ENCODE measurements at places on chromosomes 12 and 14. TPM values are rescaled to one million over a fixed set of nuclear protein-coding genes. Genes with fewer than 3 reads are reported as not detected.

DNA sequence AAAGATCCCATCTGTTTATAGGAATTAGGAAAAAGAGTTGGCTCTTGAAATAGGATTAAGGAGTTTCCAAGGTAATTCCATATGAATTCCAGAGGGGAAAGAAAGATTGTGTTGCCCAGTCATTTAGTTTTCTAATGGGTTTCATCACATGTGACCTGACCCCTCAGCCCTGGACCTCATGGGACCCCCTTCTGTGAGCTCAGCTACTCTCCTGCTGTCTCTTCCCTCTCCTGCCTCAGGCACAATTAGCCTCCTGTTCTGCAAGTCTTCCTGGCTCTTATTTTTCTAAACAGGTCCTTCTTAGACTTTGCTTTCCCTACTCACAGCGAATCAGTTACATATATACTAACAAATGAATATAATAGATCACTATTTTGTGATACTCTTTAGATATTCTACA is 237.7 kb downstream of the TRHDE start:
- no peak for DNase-seq

- DNase-seq, result peak; percentile 33
Measured at GRCh38 chr12:119786539-119786938, 90.6 kb downstream of the CIT start.

DNA sequence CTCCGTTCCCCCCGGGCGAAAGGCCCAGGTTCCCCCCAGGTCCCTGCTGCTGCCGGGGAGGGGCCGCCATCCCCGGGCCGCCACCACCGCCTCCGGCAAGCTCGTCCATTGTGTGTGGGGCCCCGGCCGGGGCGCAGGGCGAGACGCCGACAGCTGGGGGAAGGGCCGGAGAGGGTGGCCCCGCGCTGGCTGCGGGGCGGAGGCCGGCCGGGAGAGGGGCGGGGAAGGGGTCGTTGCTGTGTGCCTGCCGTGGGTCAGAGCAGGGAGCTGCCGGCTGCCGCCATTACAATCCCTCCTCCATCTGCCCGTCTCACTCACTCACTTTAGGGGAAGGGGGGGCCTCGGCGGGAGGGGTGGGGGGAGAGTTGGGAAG is at the start of gene STRN3:
Gene STRN3 (minus strand): TSS at position 303 of the 373 bp plus-strand sequence. CDS start 194 bp downstream, at position 109.
- DNase-seq, result no peak

FBXO33 gene
- total RNA-seq, result 4.4 TPM

DNA sequence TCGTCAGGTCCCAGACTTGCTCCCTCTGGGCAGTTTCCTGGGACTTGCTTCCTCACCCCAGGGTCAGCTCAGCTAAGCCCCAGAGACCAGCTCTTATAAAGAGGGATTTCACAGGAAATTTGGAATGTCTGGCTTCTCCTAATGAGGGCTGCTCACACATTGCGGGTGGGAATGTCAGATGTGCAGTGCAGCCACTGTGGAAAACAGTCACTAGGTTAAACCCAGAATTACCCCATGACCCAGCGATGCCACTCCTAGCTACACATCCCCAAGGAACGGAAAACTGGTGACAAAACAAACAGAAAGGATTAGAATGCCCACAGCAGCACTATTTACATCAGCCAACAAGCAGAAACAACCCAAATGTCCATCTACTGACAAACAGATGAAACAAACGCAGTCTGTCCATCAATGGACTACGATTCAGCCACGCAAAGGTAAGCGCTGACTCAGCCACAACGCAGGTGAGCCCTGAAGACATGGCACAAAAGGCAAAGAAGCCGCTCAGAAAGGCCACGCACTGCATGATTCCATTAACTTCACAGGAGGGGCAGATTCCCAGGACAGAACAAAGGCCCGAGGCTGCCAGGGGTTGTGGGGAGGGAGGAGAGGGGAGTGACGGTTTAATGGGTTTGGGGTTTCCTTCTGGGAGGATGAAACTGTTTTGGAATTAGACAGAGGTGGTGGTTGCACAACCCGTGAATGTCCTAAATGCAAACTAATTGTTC is 63.0 kb downstream of the NCOR2 start:
- DNase-seq, result no peak

DNA sequence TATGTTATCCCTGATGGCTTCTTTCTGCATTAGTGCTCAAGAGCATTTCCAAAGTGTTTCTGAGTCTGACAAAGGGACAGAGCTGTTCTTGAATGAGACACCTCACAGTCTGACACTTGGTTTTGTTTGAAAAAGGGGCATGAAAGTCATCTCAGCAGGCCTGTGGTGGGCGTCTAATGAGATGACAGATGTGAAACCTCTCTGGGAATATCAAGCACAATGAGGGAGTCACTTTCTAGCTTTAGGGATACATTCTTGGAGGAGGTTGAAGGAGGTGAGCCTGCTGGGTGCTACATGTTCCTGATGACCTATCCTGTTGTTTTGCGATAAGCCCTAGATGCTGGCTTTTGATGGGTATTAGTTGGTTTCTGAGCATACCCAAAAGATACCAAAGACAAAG is 290.5 kb downstream of the NUAK1 start:
- no peak for DNase-seq

KRT72 gene
- total RNA-seq, result not detected

- DNase-seq, result no peak
Measured at GRCh38 chr14:54791001-54791400, 111.6 kb downstream of the GCH1 start.

- no peak for DNase-seq
Measured at GRCh38 chr12:112331886-112332285, 50.3 kb downstream of the HECTD4 start.

UNG gene
- 25.9 TPM for total RNA-seq

- no peak for DNase-seq
Measured at GRCh38 chr12:75641031-75641780, 129.8 kb upstream of the KRR1 start.

DNA sequence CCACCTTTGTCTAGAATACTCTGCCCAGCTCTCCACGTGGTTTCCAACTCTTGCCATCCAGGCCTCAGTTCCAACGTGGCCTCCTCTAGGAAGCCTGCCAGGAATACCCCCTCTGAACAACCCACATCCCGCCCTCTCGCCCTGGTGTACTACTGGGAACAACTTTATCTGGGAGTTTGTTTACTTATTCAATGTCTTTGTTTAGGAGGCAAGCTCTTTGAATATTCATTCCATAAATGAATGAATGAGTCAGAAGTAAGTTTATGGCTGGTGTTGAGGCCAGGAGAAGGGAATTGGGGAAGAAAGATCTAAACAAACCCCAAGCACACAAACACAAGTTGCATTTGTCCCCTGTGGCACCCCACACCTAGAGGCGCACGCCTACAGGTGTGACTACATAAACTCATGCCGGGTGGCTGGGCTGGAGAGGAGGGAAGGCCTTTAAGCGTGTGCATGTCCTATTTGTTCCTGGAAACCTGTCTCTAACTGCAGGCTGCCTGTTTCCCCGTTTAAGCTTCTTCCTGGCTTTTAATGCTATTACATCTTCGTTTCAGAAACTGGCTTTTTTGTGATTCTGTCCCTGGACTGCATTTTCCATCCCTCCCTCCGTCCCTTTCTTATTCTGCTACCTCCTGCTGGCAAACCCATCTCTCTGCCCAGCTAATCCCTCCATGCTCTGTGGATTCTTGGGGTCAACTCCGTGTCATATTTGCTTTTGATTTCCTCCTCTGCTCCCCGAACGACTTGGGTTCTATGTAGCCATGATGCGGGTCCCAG is 57.9 kb downstream of the FZD10 start:
- no peak for DNase-seq

DNA sequence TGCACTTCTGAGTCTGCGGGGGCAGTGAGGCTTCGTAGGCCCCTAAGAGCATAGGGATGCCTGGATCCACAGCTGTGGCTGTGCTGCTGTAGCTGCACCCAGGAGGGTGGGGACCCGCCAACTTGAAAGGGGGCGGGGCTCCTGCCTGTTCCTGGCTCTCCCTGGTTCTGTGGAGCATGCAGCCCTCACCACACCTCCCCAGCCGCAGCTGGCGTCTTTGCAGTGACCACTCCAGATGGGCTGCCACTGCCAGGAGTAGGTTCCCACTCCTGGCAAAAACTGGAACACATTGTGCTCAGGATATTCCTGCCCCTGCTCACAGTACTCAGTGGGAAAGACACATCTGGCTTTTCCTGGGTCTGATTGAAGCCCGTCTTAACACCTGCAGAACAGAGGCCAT is 35.8 kb downstream of the TIMELESS start:
- no peak for DNase-seq

FGF23 gene
- total RNA-seq, result not detected

EIF2S3B gene
- not detected for total RNA-seq

Data from left ventricle myocardium superior (tissue), 1 donor.